ENCODE measurements at places on chromosomes 5 and 9.

DNA sequence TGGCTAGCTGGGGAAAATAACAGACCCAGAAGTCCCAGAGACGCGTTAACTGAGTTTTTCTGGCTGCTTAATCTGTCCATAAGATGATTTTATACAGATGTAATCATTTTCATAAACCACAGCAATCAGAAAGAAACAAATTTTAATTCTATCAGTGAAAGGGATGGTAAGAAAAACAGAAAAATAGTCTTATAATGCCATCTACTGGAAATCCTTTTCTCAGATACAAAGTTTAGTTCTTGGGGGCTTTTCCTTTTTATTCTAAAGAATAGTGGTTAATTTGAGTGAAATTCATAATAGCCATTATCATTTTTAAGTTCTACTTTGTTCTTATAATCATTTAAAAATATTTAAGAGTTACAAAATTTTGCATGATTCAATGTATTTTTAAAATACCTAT lies 44.4 kb downstream of the DROSHA start:
- DNase-seq: no peak

DNA sequence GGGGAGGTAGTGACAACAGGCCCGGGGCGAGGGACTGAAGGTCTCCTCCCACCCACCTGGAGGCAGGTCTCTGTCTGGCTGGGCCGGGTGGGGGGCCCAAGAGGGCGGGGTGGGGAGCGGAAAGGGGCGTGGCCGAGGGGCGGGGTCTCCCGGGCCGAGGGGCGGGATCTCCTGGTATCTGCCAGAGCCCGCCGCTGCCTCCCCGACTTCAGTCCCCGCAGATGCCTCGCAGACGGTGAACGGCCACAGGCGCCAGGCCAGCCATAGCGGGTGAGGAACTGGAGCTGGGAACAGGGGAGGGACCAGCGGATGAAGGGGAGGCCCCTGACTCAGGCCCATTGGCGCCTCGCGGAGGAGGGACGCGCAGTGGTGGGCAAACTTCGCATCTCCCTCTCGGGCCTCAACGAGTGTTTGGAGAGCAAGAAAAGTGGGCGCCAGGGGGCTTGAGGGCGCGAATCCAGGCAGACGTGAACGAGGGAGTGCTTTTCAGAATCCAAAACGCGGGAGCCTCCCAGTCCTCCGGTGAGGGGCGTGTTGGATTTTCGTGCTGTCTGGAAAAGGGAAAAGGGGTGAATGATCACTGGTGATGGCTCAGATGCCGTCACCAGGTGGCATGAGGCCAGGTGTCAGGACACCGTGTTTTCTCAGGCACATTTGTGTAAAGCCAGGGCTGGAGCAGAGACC lies at the start of gene ADGRD2:
Gene ADGRD2, plus strand, starts transcription at position 211 of the 684 bp plus-strand sequence. CDS start 1,216 bp downstream, outside the sequence.
- DNase-seq: peak; percentile 42

GRCh38 chr5:151212406-151212798 lies 11.5 kb downstream of the CCDC69 start:
- no peak for DNase-seq

- no peak for DNase-seq
These were observed 368.4 kb upstream of the GRAMD2B start for GRCh38 chr5:126054577-126055347.

GRCh38 chr9:108049026-108049607 lies 559.5 kb upstream of the KLF4 start:
- DNase-seq: no peak

DNA sequence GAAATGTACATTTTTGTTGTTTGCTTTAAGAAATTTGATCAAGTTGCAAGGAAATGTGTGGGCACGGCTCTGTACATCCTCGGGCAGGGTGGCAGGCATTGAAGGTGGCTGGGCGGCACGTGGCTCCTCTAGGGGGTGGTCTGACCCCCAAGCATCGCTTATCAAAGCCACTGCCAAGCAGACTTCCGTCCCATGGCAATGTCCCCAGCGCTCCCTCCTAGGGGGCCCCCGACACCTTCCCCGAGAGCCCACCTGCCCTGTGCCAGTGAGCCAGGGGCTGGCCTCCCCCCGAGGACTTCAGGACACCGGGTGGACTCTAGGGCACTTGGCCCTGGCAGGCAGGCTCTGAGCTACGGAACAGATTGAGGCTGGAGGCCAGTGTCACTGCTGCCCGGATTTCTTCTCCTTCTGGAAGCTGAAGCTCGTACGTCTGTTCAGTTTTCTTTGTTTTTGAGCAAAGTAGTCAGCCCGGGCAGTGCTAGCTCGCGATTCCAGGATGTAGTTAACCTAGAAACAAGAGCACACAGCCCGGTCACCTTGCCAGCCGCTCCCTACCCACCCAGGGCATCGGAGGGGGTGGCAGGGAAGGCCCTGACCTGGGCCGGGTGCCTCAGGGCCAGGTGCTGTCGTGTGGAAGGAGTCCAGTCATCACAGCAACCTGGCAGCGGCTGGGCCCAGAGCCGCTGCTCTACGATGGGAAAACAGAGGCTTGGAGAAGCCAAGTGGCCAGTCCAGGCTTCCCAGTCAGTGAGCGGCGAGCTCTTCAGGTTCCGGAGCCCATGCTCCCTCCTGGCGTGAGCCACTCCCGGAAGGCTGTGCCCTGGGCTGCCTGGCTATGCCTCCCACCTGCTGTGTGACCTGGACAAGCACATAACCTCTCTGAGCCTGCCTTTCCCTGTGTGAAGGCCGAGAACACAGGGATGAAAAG lies 177.1 kb downstream of the GAPVD1 start:
- peak; percentile 64 for DNase-seq

DNA sequence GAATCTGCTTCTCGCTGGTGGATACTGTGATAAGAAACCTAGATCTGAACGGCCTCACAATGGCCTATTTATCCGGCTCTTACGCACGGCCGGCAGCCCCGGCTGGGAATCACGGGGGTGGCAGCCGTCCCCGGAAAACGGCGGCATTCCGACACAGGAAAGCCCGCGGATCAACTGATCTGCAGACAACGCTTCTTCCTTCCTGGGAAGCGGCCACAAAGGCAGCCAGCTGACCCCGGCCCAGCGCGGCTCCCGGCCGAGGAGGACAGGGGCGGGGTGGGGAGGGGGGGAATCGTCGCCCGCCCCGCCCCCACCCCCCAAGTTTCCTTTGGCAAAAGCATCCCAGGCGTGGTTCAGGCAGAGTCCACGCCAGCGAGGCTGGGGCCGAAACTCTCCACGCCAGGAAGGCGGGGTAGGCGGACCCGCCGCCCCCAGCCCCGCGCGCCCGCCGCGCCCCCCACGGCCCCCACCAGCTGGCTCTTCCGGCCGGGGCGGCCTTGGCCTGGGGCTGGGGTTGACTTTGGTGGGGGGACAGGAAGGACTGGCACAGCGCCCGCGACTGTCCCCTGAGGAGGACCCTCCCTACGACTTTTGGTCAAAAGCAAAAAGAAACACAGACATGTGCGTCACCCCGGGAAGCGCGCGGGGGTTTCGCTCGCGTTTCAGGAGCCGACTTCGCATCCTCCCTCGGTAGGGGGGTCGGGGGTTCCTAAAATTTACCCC lies 247.7 kb upstream of the ANKRD55 start:
- peak; percentile 86 for DNase-seq

- no peak for DNase-seq
These were observed 163.7 kb downstream of the ELAVL2 start for GRCh38 chr9:23662320-23662719.

GRCh38 chr5:169694091-169694625 lies 57.1 kb downstream of the DOCK2 start:
- no peak for DNase-seq

DNA sequence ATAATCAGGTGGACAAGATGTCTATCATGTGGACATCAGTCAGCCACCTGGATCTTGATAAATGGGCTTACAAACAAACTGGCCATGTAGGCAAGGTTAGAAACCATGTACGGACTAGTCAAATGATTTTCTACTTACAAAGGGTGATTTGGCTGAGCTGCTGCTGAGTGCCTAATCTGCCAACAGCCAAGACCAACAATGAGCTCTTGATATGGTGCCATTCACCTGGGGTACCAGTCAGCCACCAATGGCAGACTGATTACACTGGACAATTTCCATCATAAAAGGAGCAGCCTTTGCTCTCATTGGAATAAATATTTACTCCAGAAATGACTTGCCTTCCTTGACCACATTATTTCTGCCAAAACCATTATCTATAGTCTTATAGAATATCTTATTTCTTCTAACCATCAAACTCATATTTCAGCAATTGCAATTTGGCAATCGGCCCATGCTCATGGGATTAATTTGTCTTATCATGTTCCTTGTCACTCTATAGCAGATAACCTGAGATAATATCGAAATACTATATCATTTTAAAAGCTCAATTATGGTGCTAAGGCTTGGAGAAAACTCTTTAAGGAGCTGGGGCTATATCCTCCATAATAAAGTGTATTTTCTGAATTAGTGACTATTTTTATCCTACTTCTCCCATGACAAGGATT lies 135.1 kb downstream of the SLC25A46 start:
- DNase-seq: no peak

- DNase-seq: no peak
These were observed 129.3 kb downstream of the EFNA5 start for GRCh38 chr5:107541400-107541799.

DNA sequence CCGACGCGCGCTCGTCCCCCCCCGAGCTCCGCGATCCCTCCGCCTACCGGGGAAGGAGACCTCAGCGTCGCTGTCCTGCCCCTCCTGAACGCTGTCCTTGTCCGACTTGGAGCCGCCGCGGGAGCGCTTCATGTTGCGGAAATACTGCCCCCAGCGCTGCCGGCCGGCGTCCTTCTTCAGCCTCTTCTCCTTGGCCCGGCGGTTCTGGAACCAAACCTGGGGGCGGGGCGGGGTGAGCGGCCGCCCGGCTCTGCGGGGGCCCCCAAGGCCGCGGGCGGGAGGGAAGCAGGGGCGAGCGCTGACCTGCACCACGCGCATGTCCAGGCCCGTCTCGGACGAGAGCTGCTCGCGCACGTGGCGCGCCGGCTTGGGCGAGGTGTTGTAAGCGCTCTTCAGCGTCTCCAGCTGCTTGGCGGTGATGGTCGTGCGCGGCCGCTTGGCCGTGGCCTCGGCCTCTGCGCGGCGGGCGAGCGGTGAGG lies 6.3 kb downstream of the LHX3 start:
- no peak for DNase-seq
